Left colon (tissue), 2 donors: ENCODE measurements at places on chromosomes 2 and 18.
A peak's percentile ranks its signal among the peaks of the same experiment; 100 is the strongest.

- no peak for DNase-seq
Measured at GRCh38 chr2:191748059-191748461, 70.1 kb downstream of the NABP1 start.

DNA sequence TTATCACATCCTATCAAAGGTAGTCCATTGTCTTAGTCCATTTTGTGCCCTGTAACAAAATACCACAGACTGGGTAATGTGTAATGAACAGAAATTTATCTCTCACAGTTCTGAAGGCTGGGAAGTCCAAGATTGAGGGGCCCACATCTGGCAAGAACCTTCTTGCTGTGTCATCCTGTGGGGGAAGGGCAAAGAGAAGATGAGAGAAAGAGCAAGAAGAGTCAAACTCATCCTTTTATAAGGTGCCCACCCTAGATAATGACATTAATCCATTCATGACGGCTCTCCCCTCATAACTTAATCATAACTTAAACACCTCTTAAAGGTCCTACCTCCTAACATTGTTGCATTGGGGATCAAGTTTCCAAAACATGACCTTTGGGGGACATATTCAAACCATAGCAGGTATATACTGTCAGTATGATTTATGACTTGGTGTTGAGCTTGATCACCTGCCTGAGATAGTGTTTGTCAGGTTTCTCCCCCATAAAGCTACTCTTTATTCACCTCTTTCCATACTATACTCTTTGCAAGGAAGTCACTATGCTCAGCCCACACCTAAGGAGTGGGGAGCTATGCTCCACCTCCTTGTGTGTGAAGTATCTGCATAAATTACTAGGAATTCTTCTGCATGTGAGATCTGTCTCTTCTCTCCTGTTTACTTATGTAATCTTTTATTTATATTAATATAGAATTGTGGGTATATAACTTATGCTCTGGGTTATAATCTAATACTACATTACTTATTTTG, 5.2 kb upstream of the MAP3K2 start:
- no peak for DNase-seq

DNA sequence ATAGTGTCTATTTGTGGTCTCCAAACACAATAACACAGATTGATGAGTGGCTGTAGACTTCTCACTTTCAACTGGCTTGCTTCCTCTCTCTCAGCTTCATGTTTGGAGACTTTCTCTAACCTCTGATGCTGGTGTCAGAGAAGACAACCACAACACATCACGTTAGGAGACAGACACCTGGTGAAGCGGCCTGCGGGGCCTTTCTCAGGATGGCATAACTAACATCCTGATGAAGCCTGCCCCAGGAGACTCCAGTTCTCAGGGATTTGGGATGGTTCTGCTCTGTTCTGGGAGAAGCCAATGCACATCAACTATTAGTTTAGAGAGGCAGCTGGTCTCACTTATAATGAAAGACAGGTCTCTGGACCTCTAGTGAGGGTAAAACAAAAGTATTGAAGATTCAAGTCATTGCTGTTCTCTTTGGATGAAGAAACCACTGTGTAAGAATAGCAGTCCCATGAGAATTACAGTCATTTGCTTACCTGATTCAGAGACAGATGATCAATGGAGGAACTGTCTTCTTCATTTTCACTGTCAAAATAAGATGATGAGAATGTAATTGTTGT, 2.0 kb downstream of the IL1A start:
- no peak for DNase-seq

DNA sequence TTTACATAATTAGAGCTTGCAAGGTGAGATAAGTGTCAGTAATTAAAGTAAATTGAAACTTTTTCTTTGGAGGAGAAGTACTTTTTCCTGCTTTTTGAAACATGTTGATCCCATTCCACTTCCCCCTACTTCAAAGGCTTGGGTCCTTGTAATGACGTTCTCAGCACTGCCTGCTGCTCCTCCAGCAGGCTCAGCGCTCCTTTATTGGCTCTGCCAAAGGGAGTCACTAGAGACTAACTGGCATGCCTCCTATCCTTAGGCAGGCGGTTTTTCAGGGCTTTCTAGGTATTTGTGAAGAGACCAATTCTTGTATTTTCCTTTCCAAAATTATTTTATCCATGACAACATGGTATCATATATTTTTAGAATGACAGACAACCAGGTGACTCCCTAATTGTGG, 43.9 kb upstream of the ACADL start:
- DNase-seq: no peak

- peak; percentile 77 for DNase-seq
Measured at GRCh38 chr2:95345563-95346230, 48.5 kb downstream of the KCNIP3 start.

- DNase-seq: peak; percentile 16
Measured at GRCh38 chr2:150484461-150485021, 2.9 kb downstream of the RND3 start.
